ENCODE measurements at places on chromosomes 12 and 14.

- DNase-seq, result no peak
Observed at GRCh38 chr12:27347779-27348178, 15.1 kb downstream of the BMAL2 start.

GRCh38 chr12:21607701-21608100 is 3.1 kb upstream of the GYS2 start:
- DNase-seq, result peak; percentile 7

DNA sequence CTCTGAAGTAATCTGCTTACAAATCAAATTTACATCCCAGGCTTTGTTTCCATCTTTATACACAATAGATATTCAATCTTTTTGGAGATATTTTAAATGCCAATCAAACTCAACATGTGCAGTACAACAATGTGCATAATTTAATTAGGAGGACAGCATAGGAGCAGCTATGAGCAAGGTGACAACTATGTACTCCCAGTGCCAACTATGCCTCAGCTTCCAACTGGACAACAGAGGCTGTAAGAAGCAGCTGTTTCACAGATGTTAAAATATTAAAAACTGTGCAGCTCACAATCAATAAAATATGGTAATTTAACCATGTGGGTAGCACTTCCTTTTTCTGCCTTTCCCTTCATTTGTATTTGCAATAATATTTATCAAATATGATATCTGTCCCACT is 99.9 kb downstream of the ST8SIA1 start:
- peak; percentile 87 for DNase-seq

DNA sequence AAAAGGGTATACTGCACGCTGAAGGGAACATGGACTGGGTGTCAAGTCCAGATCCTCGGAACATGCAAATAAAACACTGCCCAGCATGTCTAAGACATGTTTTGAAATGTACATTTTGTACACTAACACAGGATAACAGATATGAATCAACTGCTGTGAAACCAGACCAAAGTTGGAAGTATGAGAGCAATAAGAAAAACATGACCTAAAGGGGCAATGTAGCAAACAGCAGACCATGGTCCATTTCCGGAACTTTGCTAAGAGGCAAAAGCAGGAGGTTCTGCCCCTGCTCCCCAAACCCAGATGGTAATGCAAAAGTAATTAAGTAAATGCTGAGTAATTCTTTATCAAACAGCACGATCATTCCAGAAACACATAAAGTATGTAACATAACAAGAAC is 125.2 kb downstream of the SLC25A21 start:
- DNase-seq, result no peak

DNA sequence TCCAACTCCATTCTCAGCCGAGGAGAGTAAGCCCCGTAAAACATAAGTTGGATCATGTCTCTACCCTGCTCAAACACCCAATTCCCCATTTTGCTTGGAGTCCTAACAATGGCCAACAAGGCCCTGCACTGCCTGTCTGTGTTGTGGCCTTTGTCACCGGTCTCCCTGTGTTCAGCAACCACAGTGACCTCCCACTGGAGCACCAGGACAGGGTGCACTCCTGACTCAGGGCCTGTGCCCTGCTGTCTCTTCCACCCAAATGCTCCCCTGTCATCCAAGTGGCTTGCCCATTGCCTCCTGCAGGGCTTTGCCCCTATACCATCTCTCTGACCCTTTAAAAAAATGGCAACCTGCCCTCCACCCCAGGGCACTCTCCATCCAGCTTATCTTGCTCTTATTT is 4.4 kb upstream of the KRT85 start:
- no peak for DNase-seq

DNA sequence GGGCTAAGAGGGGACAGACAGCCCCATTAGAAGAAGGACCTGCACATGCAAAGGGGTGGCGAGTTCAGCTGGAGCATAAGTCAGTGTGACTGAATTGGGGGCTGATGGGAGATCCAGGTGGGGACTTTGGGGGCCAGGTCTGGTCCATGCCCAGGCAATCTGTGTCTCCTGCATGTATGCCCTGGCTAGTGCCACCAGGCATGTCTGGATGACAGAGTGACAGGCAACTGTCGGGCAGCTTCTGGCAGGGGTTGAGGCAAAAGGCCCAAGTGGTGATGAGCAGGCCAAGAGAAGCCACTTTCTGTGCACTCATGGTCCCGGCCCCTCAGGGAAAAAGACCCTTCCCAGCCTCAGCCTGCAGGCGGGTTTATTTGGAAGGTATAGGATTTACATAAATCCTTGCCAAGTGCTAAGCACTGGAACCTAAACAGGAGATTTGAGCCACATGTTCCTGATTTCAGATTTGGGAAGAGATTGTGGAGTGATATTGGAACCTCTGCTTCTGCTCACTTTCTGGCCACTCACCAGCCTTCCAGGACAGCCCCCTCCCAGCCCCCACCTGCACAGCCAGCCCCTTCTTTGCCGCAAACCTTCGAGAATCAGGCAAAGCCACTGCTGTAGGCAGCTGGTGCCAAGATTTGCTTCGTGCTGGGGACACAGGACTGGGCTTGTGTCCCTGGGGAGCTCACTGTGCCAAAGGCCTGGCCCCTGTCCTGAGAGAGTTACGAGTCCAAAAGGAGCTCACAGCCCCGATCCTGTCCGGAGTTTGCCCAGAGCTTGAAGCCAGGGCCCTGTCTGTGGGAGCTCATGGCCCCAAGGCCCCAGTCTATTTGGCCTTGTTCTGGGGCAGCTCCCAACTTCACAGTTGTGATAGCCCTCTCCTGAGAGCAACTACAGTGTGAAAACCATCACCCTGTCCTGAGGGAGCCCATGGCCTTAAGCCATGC is 232.5 kb upstream of the RTL1 start:
- no peak for DNase-seq

DNA sequence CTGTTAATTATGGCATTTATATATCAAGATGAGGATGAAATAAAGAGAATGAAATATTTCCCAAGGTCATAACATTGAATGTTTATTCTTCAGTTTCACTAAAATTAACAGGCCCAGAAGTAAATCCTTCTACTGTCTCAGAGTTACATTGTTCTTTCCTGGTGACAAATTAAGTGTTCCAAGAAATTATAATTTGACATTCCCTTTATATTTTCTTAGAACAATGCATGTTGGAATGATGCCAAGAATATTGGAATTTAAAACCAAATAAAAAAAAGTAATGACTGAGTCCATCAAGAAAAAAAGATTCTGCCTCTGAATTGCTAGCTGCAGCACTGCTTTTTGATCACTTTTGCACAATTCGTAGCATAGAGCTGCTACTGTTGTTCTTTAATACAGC is 152.1 kb downstream of the METTL25 start:
- DNase-seq, result no peak
